Mesothelial cell of epicardium (in vitro differentiated cells): ENCODE measurements at places on chromosomes 7 and 10.

- no peak for DNase-seq
Measured at GRCh38 chr7:76069238-76069638, 21.3 kb downstream of the MDH2 start.

GRCh38 chr7:101239191-101239950 is 1.8 kb upstream of the CLDN15 start:
- DNase-seq = no peak

- no peak for DNase-seq
Measured at GRCh38 chr7:38829488-38830165, 79.4 kb downstream of the VPS41 start.

- DNase-seq = no peak
Measured at GRCh38 chr10:26534384-26534783, 96.2 kb downstream of the APBB1IP start.

DNA sequence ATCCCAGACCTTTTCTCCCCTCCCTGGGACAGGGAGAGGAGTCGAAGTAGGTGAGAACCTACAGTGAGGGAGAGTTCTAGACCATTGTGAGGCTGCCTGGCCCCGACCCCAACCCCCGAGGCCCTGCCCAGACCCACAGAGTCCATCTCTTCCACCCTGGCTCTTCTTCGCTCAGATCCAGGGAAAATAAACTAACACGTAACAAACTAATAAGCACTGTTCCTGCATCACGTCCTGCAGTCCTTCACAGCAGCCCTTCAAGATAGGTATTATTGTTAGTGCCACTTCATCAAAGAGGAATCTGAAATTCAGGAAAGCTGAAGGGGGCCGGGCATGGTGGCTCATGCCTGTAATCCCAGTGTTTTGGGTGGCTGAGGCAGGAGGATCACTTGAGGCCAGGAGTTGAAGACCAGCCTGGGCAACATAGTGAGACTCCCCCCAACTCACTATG is at the start of gene SPACDR:
Gene SPACDR (minus strand): TSS at position 51 of the 451 bp plus-strand sequence. CDS start 235 bp downstream, outside the sequence.
- DNase-seq = no peak

GRCh38 chr7:151425670-151426440 is 14.1 kb downstream of the CRYGN start:
- DNase-seq = no peak

- DNase-seq = no peak
Measured at GRCh38 chr7:95649546-95649945, 53.2 kb upstream of the PDK4 start.

GRCh38 chr10:102524746-102525145 is 21.0 kb downstream of the SUFU start:
- DNase-seq = no peak

GRCh38 chr10:76950354-76950753 is 687.3 kb downstream of the KCNMA1 start:
- no peak for DNase-seq

- no peak for DNase-seq
Measured at GRCh38 chr7:34837801-34838201, 179.8 kb downstream of the NPSR1 start.

GRCh38 chr7:2760098-2760889 is 72.3 kb downstream of the AMZ1 start:
- no peak for DNase-seq
